ENCODE measurements at places on chromosomes 1 and 21. TPM values are rescaled to one million over a fixed set of nuclear protein-coding genes. Genes with fewer than 3 reads are reported as not detected.

The HPCAL4 gene
- polyA plus RNA-seq: not detected

- DNase-seq: no peak
These were observed 3.1 kb downstream of the ACTA1 start for GRCh38 chr1:229430761-229431283.

DNA sequence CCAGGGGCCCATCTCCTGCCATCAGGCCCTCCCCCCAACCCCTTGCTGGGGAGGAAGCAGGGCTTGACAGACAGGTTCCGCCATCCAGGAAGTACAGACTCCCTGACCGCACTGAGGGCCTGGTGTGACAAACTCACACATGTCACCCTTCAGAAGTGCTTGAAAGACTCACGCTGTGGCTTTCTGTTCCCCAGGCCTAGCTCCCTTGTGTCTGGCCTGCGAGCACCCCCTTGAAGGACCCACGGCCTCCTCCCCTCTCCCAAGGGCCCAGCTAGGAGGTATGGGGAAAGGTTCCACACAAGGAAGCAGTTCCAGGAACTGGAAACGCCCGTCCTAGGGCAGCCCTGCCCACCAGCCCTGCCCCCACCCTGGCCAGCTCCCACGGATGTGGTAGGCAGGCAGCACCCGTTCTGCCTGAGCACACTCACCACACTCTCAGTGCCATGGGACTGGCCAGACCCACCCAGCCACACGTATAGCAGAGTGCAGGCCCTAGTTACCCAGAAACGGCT, 26.7 kb downstream of the SLC2A1 start:
- no peak for DNase-seq

GRCh38 chr1:205626216-205626615, 5.6 kb downstream of the ELK4 start:
- no peak for DNase-seq

The CFHR1 gene
- polyA plus RNA-seq: 0.33 TPM

All from BJ (cell line).